ENCODE measurements at places on chromosomes 6 and 20.

- no peak for DNase-seq
These were observed 164.7 kb downstream of the SCP2D1 start for GRCh38 chr20:18978311-18978710.

- peak; percentile 56 for DNase-seq
These were observed 15.0 kb upstream of the TFAP2A start for GRCh38 chr6:10429638-10430427.

DNA sequence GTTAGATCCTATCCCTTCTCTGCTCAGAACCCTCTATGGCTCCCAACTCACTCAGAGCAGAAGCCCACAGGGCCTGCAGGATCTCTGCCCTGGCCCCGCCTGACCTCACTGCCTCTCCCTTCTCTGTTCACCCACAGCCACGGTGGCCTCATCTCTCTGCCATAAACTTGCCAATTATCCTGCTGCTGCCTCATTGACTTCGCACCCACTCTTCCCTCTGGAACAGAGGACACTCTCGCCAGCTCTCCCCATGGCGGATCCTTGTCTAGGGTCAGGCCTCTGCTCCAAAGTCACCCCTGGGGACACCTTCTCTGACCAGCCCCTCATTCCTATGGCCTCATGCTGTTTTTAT is 86.4 kb downstream of the CEBPB start:
- DNase-seq: no peak

- no peak for DNase-seq
These were observed 3.4 kb downstream of the ASF1A start for GRCh38 chr6:118897386-118897785.

DNA sequence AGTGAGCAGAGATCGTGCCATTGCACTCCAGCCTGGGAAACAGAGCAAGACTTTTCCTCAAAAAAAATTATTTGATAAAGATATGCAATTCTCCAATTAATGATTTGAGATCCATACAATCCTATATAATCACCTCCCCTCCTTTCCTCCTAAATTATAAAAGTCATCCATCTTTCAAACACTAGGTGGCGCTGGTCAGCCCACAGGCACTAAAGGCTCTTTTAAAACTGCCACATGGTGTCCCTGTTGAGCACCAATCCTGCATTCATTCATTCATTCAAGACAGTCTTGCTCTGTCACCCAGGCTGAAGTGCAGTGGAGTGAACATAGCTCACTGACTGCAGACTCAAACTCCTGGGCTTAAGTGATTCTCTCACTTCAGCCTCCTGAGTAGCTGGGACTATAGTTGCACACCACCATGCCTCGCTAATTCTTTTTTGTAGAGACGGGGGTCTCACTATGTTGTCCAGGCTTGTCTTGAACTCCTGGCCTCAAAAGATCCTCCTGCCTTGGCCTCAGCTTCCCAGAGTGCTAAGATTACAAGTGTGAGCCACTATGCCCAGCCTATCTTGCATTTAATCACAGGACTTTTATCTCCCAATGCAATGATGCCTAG is 58.7 kb upstream of the SLC2A12 start:
- peak; percentile 72 for DNase-seq

DNA sequence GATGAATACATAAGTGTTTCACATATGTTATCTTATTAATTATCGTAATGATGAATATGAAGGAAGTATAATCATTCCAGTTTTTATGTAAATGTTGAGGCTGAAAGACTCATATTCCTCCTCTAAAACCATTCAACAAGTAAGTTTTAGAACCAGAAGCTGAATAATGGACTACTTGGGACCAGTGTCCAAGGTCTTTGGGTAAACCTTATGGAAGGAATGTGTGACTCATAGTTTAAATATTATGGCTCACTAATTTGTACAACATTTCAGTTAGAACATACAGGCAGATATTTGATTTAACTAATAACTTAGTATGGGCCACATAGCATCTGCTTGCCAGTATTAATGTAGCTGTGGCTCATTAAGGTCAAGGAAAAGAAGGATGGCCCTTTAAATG is 209.6 kb downstream of the TFAP2B start:
- no peak for DNase-seq

DNA sequence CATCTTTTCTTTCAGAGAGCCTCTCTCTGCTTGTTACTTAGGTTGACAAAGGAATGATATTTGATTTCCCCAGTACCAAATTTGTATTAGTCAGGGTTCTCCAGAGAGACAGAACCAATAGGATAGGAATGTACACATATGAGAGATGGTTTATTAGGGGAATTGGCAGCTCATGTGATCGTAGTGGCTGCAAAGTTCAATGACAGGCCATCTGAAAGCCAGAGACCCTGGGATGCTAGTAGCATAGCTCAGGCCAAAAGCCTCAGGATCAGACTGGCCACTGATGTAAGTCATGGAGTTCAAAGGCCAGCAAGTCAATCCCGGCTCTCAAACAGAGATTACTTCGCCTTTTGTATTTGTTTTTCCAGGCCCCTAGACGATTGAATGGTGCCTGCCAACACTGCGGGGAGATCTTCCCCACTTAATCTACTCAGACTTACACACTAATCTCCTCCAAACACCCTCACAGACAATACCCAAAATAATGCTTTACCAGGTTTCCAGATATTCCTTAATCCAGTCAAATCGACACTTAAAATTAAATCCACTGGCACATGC is 215.5 kb downstream of the ALDH8A1 start:
- DNase-seq: no peak

DNA sequence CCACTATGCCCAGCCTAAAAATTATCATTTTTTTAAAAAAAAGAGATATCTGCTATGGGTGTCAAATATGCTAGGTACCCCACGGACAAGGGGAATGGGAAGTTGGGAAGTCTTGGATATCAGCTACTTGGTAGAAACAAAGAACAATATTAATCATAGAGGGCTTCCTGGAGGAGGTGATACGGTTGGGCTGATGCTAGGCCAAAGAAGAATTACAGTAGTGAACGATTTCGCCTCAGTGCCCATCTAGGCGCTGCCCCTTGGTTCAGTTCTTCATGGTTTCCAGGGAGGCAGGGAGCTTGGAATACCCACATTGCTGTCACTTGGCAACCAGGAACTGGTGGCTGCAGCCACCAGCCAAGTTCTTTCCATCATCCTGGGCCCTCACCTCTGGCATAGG is 5.5 kb upstream of the PSMF1 start:
- no peak for DNase-seq

GRCh38 chr6:166167258-166167731 is 356 bp downstream of the TBXT start:
- DNase-seq: no peak

GRCh38 chr6:114187563-114187962 is 155.3 kb downstream of the HS3ST5 start:
- no peak for DNase-seq

DNA sequence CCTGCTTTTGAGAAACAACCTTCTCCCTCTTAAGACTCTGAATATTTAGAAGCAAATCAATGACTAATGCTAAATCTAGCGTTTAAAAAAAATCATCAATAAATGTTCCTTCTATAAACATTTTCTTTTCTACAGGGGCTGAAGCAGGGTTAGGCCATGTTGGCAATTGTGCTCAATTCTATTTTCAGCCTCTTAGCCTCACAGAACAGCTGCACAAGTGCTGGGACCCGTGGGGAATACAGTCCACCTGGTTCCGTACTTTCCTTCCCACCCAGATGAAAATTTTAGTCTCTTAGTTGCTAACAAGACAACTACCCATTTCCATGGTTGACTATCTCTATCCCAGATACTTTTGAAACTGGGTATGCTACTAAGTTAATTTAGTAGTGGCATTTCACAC is 138.6 kb downstream of the RPS12 start:
- no peak for DNase-seq

GRCh38 chr6:3356824-3357420 is 98.2 kb downstream of the PSMG4 start:
- DNase-seq: peak; percentile 49

DNA sequence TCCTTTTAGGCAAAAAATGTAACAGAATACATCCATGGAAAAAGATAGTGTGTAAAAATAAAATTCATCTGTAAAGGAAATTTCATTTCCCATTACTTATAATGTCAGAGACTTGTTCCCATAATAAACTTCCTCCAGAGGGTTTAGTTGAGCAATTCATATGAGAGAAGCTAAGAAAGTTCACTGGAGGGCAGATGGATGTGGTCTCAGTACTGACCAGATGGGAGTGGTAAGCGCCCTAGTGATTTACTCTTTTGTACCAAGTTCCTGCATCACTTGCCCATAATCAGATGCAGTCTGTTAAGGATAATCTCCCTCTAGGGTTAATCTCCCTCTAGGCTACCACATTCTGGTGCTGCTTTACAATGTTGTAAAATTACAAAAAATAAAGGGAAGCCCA is 61.7 kb downstream of the ESF1 start:
- DNase-seq: no peak

- no peak for DNase-seq
These were observed 237.0 kb upstream of the TAB2 start for GRCh38 chr6:149080511-149080910.

GRCh38 chr6:10332111-10332510 is 82.8 kb downstream of the TFAP2A start:
- DNase-seq: no peak

DNA sequence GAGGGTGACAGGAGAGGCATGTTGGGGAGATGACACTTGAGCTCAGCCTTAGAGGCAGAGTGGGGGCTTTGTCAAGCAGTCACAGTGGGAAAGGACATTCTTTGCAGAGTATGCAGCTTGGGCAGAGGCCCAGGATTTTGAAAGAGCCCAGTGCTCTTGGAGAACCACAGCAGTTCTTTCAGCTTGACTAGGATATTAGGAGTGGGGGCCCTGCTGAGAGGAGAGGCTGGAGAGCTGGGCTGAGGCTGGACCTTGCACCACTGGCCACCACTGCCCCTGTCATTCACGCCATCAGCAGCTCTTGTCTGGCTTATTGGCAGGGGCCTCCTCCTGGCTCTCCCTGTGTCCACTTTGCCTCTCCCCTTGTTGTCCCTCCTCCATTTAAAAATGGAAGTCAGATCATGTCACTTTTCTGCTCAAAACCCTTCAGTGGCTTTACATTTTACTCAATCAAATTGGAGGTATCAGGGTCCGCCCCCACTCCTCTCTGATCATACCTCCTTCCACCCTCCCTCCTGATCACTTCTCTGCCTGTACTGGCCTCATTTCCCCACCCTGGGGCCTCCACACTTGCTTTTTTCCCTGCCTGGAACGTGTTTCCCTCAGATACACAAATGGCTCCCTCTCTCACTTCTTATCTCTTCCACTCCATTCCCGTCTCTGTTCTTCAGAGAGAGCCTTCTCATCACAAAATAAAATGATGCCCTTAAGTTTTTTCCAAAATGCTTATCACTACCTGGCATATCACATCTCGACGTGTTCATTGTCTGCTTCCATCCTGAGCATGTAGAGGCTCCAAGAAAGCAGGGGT is 10.5 kb downstream of the MANBAL start:
- DNase-seq: no peak

DNA sequence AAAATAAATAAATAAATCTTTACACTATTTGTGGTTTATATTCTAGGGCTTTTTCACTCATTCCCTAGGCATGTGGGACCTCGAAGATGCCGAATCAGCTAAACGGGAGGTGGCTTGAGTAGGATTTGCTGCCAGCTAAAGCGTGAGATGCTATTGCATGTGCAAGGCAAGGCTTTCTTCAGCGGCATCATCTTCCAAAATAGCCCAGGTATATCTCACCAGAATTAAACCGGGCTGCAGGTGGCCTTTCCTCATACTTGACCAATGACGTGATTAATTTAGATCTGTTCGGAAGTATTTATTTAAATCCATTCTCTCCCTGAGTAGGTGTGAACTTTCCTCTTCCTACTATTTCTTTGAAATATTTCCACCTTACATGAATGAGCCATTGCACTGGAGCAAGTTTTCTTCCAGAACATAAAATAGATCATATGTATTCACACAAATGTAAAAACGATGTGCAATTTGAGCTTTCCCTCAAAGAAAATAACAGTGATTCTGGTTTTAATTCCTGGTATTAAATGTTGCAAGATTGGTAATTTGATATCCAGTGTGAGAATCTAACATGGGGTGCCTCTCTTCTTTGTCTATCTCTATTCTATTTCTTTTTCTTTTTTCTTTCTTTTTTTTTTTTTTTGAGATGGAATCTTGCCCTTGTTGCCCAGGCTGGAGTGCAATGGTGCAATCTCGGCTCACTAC is 24.3 kb upstream of the ZNF217 start:
- no peak for DNase-seq
